CD4-positive, alpha-beta T cell treated with Interleukin-6 at 100 ng/mL for 8 hours (primary cell): ENCODE measurements at places on chromosomes 6 and 20.
A peak's percentile ranks its signal among the peaks of the same experiment; 100 is the strongest.

DNA sequence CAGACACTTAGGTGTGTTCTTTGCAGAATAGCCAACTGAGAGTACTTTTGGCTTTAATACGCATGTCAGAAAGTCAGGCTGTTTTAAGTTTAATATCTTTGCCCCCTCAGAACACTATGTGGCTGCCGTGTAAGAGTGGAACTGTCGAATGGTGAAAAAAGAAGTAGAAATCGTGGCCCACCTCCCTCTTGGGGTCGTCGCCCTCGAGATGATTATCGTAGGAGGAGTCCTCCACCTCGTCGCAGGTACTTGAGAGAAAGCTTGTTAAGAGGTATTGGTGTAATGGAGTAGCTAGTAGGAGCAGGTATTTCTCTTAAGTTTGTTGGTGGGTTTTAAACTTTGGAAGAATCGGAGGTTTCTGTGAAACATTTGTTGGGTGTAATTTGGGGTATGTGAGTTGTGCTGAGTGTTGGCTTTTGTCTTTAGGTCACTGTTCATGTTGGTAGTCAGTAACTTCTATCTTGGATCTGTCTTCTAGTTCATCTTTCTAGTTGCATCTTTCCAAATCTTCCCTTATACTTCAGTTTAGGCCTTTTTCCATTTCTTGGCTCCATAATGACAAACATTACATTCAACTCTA lies 4.7 kb downstream of the SRSF3 start:
- DNase-seq: no peak

- DNase-seq: no peak
These were observed 447.3 kb downstream of the MAFB start for GRCh38 chr20:40241596-40242343.

DNA sequence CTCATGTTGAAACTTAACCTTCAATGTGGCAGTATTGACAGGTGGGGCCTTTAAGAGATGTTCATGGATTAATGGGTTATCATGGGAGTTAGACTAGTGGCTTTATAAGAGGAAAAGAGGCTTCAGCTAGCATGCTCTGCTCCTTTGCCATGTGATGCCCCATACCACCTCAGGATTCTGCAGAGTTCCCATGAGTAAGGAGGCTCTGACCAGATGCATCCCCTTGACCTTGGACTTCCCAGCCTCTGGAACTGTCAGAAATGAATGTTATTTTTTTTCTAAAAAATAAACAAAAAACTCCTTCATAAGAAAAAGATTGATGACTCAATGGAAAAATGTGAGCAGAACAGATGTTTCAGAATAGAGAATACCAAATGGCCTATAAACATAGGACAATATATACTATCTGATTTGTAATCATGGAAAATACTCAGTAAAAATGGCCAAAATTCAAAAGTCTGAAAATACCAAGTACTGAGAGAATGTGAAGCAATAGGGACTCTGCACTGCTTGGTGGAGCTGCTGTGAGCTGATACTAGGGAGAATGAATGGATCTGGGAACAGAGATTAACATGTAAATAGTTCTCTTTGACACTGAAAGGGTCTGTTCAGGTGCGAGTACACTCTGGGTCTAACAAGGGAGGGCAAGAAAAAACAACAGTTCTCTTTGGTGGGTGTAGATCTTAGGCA lies 7.4 kb upstream of the TRIM39 start:
- no peak for DNase-seq

DNA sequence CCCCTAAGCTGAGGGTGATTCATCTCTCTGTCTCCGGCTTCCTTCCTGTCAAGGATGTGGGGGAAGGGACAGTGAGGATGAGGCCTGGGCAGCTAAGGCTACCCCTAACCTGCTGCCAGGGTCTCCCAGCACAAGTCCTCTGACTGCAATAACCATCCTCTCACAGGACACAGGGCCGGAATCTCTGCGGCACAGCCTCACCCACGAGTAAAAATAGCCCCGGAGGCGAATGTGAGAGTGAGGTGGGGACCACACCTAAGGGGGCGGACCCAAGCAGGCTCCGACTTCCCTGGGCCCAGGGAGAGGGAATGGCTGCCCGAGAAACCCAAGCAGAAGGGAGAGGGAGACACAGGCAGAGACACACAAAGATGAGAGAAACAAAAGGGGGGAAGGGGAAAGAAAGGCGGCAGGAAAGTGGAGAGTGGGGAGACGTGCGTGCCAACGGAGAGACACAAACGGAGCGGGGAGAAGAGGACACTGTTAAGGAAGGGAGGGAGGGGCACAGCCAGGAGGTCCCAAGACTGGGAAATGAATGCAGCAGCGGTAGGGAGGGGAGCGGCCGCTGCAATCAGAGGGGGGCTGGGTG lies 1.4 kb downstream of the CLIC1 start:
- peak; percentile 65 for DNase-seq

- no peak for DNase-seq
These were observed 141.1 kb upstream of the RNF24 start for GRCh38 chr20:4156411-4156810.

- DNase-seq: no peak
These were observed 33.9 kb upstream of the TBC1D20 start for GRCh38 chr20:496126-496696.

DNA sequence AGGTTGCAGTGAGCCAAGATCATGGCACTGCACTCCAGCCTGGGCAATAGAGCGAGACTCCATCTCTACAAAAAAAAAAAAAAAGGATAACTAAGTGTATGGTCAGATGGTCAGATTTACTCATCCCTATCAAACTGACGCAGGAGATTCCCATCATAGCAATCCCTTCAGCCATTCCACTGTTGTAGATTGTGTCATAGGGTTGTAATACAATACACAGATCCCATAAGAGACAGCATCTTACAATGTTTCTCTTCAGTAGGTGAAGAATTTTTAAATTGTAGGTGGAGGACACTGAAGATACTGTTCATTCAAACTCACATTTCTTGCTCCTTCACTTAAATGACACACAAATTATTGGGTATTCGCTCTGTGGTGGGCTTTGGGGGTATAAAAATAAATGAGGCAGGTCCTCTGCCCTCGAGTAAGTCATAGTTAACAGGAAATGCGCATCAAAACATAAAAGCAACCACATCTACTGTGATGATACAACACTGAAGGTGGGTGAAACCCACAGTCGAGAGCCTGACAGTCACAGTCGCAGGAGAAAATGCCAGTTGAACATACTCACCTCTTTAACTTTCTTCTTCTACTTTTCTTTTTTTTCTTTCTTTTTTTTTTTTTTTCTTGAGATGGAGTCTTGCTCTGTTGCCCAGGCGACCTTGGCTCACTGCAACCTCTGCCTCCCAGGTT lies 205.5 kb downstream of the ZNF217 start:
- peak; percentile 50 for DNase-seq

DNA sequence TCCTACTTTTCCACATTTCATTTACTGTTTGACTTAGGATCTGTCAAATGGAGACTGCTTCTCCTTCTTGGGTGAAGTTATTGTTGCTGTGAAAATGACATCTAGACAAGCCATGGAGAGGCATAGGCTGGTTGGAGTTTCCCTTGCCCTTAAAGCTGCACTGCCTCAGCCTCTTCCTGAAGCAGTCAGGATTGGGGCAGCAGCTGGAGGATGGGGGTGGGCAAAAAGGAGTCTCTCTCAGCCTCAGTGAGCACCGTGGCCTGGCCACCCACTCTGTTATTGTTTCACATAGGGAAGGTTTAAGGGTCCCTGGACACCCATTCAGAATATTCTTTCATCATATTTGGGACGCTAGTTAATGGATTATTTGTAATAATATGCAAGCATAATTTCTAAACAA lies 7.7 kb upstream of the ZBTB24 start:
- DNase-seq: no peak

- no peak for DNase-seq
These were observed 190.8 kb downstream of the UBE3D start for GRCh38 chr6:82874867-82875266.

GRCh38 chr6:44247338-44248302 lies 719 bp downstream of the HSP90AB1 start:
- peak; percentile 84 for DNase-seq

- DNase-seq: no peak
These were observed 648.6 kb downstream of the COL12A1 start for GRCh38 chr6:74557236-74557635.

GRCh38 chr6:25193460-25194171 lies 85.6 kb upstream of the CARMIL1 start:
- no peak for DNase-seq

DNA sequence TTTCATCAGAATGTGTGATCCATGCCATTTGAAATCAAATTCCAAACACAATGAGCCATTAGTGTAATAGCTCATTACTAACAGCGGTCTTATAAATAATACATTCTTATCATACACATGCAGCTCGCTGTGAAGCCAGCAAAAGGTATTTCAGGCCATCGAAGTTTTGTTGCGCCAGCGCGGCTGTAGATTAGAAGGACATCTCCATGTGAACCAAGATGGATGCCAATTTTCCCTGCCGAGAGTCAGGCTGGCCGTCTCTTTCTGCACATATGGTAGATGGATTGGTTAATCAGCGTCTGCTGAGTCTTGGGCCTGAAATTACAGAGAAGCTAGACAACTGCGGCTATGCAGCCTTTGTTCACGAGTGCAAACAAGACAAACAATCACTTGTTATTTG lies 44.1 kb downstream of the CFAP61 start:
- DNase-seq: no peak

- DNase-seq: no peak
These were observed 191.5 kb downstream of the MCHR2 start for GRCh38 chr6:99802396-99803031.

DNA sequence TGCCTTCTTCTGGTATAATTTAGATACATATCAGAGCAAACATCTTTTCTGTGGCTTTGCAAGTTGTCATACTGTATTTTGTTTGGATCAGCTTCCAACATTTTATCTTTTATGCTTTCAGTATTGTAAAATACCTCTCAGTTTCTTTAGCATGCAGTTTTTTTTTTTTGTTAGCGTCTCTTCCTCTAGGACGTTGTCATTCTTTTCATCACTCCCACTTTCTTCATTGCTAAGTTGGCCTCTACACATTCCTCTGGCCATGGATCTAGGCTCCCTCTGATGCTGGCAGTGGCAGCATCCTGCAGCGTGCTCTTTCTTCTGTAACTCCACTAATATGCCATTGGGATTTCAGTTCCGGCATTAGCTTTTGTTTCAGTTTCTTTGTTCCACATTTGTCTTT lies 21.7 kb downstream of the RPRD1B start:
- DNase-seq: no peak

DNA sequence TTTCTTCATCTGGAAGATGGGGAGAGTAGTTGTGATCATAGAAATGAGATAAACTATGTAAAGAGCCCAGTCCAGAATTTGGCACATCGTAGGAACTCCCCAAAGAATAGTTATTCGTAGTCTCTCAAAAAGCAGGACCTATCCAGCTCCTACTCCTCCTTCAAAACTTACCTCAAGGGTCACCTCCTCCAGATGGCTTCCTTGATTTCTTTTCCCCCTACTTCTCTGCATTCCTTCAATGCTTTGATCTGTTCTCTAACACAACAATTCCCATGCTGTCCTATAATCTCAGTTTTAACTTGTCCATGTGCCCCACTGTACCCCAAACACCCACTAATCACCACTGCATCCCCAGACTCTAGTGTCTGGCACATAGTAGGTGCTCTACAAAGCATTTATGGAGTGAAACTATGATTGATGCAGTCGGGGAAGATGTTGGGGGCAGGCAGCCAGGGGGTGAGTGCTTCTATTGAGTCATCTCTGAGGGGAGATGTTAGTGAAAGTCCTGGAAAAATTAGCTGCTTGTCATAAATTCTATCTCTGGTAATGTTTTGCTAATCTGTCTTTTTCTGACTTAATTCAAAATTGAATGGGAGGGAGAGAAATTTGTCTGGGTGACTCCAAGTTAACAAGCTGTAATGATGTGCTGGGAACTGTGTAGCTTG lies 181.3 kb upstream of the KCNG1 start:
- no peak for DNase-seq

DNA sequence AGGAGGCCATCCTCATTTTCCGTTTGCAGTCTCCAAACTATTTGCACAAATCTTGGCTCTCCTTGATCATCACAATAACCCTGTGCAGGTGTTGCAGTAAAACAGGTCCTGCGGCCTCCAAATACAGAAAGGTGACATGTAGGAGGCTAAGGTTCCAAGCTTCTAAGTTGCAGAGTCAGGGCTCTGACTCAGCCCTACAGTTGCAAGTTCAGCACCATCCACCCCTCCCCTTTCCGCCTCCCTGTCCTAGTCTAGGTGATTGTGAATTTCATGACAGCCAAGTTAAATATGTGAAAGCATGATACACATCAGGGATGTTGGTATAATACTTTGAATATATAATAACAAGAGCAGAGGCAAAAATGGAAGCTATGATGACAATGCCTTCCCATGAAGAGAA lies 317.3 kb upstream of the CDH4 start:
- DNase-seq: no peak

DNA sequence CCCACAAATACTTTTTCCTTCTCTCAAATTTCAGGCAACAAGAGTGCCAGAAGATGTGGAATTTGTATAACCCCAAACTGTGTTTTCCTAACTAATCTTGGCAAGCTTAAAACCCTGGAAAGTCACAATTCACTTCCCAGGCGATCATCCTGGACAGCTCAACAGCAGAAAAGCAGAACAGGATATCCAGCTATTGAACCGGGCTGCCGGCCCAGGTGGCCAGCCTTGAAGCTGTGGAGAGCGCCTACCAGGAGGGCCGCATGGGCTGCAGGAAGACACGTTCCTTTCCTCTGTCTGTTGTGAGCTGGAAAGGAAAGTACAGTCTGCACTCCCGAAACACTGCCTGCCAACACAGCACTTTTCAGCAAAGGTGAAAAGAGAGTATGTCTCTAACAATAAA lies 719.7 kb upstream of the MARCKS start:
- no peak for DNase-seq

- DNase-seq: no peak
These were observed 172.9 kb upstream of the EXOC2 start for GRCh38 chr6:865846-866245.

DNA sequence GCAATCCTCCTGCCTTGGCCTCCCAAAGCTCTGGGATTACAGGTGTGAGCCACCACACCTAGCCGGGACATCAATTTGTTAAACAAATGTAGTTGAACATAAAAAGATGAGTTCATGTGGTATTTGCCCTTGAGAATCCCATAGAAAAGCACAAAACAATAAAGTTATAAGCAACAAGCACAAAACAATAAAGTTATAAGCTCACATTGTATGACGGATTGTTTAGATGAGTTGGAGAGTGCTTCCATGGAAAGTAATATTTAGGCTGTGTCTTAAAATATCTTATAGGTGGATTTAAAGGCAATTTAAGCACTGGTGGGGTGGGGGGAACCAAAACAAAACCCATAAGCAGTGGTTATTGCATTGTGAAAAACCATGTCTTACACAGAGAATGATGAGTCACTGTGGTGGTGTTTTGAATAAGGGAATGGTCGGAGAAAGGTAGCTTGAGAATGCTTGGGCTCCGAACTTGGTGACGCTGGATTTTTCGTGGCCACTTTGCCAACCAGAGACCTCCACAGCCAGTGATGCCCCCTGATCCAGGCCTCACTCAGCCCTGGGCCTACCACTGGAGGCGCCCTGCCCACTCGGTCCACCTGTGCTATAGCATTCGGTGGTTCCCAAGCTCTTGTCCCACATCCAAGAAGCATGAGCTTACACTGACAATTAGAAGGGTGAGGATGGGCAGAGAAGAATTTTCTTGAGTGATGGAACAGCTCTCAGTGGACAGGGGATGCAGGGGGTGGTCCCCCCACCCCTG lies 256.0 kb downstream of the CDKAL1 start:
- no peak for DNase-seq
